ENCODE measurements at places on chromosomes 1 and 21. TPM values are rescaled to one million over a fixed set of nuclear protein-coding genes. Genes with fewer than 3 reads are reported as not detected.
A peak's percentile ranks its signal among the peaks of the same experiment; 100 is the strongest.

GRCh38 chr21:34967509-34968289 is 81.4 kb downstream of the RUNX1 start:
- DNase-seq = no peak

DNA sequence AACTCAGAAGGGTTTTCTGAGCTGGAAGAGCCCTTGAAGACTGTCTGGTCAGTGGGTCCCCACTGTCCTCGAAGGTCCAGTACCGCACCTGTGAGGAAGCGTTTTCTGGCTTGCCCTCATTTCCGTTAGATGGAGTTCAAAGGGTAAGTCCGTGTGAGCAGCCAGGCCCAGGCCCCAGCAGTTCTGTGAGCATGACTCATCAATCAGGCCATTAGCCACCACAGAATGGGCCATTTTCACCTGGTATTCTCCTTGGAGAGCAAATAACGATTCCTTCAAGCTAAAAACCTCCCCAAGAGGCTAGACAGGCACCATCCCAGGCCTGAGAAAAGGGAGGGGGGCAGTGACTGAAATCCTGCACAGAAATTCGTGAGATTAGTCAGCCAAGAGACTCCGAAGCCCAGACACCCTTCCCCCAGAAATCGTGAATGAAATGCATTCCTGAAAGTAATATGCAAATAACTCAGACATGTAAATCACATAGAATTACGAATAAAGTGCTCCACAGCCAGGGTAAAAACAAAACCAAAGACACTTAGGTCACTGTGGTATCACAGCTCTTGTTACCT is 66.0 kb downstream of the BCAR3 start:
- no peak for DNase-seq

GRCh38 chr1:54396261-54396933 is 9.8 kb downstream of the SSBP3 start:
- no peak for DNase-seq

- DNase-seq = no peak
Observed at GRCh38 chr1:3584915-3585314, 26.4 kb downstream of the MEGF6 start.

DNA sequence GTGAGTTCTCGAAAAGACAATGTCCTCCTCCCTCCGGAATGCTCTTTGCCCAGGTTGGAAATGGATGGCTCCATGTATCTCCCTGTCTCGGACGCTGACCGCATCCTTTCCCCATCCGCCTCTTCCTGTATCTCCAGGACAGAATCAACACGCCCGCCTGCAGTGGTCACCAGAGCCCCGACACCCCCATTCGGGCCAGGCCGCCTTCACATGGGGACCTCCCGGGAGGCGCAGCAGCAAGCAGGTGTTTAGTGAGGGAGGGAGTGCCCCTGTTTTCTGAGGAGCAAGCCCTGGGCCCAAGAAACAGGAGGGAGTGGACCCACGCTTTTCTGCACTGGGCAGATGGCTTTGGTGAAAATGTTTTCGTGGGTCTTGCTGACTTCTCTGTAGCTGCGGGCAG is 83.5 kb upstream of the TTC34 start:
- no peak for DNase-seq

GRCh38 chr1:36942148-36942547 is 92.2 kb downstream of the GRIK3 start:
- no peak for DNase-seq

- DNase-seq = no peak
Observed at GRCh38 chr1:236705771-236706170, 19.5 kb downstream of the ACTN2 start.

- DNase-seq = peak; percentile 32
Observed at GRCh38 chr1:165403835-165404482, 41.0 kb downstream of the RXRG start.

DNA sequence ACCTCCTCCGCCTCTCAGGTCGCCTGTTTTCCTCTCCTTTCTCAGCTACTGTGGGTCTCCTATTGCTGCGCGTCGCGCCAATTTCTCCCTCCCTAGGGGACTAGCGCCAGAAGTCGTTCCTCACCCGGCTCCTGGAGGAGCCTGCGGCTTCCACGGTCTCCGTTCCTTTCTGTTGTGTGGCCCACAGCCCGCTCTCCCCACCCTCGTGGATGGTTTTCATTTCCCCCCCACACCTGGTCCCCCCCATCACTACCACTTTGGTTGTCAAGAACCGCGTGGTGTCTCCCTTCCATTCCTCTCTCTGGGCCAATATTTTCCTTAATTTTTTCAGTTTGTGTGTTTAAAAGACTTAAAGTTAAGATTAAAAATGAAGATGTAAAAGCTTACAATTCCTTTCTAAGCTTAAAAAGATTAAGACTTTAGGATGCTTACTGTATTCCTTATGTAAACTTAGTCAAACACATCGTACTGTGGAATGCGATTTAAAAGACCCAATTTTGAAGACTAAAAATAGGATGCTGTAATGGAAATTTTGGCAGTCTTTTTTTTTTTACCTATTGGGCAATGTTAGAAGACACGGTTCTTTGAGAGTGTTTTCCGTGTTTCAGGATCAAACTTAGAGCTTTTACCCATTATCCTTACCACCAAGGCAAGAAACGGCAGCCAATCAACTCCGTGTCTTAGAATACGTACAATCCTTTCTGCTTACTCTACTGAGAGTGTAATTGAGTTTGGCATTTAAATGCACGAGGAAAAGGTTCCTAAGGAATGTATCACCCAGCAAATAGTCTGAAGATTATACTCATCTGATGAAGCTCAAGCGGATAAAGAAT is 773 bp downstream of the CNST start:
- no peak for DNase-seq

GRCh38 chr1:15945011-15945831 is 30.7 kb downstream of the ZBTB17 start:
- DNase-seq = peak; percentile 16

DNA sequence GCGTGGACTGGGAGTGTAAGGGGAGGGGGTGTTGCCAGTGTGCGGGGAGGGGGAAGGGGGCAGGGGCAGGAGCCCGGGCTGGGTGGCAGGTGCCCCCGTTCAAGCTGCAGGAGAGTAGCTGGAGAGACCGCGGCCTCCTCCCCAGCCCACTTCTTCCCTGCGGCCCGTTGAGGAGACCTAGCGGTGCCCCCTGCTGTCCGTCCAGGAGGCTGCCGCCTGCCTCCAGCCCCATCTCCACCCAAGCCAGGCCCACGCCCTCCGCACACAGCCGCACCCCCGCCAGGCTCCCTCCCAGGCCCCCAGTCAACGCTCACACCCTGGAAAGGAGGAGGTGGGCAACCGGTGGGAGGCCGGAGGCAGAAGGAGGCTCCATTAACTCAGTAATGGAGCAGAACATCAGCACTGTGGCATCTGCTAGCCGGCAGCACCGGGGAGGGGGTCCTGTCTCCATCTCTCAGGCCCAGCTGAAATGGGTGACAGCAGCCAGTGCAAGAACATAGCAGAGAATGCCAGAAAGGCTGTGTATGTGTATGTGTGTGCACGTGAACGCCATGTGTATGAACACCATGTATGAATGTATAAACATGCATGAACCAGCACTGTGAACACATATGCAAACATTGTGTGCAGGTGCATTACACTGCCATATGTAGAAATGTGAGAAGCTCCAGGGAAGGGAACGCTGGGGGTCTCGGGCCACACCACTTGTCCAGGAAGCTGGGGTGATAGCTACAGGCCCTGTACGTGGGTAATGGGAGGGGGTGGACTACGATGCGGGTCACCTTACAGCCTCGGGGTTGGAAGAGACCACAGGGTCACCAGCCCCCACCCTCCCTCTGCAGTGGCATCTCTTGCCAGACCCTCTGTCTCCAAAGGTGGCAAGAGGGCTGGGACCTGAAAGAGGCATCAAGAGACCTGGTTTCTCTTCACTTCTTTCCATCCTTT is 84.6 kb downstream of the SYT2 start:
- DNase-seq = peak; percentile 70

- no peak for DNase-seq
Observed at GRCh38 chr21:38847556-38847955, 41.8 kb downstream of the ETS2 start.

ATP1B1 gene
- 1.7 TPM for total RNA-seq

GRCh38 chr21:45982092-45982757 is 655 bp downstream of the COL6A1 start:
- DNase-seq = peak; percentile 45

DNA sequence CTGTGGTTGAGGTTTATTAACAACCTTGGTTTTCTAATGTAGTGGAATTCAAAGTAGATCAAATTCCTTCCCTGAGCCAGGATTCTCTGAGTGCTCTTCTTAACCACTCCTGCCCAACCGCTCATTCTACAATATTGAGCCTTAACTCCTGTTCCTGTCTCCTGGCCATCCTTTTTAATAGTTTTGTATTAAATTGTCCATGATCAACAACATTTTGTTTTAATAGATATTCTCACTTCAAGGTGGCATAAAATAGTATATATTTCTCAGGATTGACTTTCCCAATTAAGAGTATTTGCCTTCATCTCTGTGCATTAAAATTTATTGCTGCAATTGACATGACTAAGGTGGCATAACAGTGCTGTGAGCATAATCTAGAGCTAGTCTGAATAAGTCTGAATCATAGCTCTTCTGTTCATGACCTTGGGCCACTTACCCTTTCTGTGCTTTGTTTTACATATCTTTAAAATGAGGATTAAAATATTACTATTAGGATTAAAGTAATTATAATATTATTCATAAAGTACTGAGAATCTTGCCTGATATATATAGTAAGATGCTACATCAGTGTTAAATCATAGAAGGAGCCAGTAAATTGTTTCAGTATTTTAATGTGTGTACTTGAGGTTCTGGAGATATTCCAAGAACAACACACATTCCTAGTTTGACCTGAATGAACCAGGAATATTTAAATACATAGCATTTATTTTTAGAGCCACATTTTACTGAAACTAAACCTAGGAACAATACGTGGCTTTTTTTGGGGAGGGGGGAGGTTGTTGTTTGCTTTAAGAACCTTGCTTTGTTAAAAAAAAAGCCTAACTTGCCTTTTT is 76.4 kb downstream of the ADGRL2 start:
- DNase-seq = no peak

TRPM2 gene
- total RNA-seq = 1.6 TPM

- DNase-seq = no peak
Observed at GRCh38 chr1:226001088-226001487, 1.9 kb upstream of the SDE2 start.

GRCh38 chr1:13585612-13585991 is 2.0 kb downstream of the PDPN start:
- no peak for DNase-seq

DNA sequence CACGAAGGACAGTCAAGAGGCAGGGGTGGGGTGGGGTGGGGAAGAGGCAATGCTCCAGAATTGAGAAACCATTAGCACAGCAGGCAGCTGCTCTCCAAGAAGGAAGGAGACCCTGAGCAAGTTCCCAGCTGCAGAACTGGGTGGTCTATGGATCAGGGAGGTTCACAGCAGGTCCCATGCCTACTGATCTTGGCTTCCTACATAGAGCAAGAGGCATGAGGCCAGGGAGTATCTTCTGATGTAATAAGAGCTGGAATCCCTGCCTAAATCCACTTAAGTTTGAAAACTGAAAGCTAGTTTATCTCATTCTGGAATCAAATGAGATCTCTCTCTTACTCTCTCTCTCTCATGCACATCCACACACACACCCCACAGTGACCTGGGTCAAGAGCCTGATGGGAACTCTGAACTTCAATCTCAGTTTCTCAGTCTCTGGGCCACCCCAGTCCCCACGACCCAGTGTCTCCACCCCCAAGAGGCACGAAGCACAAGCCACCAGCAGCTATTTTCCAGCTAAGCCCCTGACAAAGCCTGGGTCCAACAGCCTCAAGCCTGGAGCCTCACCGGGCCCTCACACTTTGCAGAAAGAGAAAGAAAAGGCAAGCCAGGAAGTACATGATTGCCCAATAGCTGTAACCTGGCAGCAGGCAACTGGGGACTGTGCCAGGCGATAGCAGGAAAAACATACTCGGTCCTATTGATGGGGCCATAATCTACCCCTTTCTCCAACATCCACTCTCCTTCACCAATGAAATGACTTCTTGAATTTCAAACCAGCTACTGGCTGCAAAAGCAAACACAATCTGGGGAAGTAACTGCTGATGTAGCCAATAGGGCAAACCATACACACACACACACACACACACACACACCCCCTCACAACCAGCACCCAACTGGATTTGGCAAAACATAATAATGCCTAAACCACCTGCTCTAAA is 2.2 kb downstream of the NUAK2 start:
- DNase-seq = peak; percentile 48

GRCh38 chr21:23899561-23899960 is 1707.7 kb downstream of the MRPL39 start:
- DNase-seq = no peak

DNA sequence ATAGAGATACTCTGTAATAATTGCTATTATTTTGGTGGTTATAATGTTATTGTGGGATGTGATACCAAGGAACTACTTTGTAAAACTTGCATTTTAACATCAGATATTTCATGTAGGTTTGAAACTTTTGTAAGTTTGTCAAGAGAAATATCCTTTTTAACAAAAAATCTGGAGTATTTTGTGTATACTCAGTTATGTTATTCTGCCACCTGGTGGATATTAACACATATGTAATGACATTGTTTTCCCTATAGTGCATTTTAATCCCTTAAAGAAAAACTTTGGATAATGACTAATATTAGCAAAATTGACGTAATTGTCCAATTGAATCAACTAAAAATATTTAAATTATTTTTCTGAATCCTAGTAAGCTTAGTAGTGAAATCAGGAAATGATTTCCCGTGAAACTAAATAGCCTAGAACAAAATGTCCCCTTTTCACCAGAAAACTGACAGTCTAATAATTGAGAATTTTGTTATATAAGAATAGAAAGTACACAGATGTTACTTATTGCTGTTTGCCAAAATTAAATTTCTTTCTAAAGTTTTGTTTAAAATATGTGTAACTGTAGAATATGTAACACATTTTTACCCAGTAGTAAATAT is 39.6 kb downstream of the KCTD3 start:
- no peak for DNase-seq

ECM1 gene
- 1.9 TPM for total RNA-seq

GRCh38 chr1:46102769-46103476 is 29.5 kb downstream of the PIK3R3 start:
- no peak for DNase-seq

DNA sequence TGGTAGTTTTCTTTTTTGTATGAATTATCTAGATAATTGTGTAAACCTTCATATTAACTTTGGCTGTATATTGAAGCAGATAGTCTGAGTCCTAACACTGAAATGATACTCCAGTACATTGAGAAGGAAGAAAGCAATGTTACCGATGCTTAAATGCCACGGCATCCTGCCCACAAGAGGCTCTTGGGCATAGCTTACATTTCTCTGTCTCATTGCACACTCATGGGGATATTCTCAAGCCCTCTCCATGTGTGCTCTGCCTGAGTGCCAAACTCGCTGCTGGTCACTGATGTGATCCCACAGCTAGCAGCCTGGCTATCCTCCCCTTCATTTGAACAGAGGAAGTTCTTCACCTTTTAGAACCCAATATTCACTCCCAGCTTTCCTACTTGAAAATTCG is 179.4 kb downstream of the TGFB2 start:
- DNase-seq = no peak

SPRR1B gene
- not detected for total RNA-seq

EFNA1 gene
- not detected for total RNA-seq

THEM5 gene
- total RNA-seq = not detected

GRCh38 chr1:236141447-236142252 is 689 bp upstream of the GPR137B start:
- peak; percentile 43 for DNase-seq

OR2T11 gene
- 4.9 TPM for total RNA-seq

Data from B cell (primary cell).